ENCODE measurements at places on chromosomes 5 and 9.

DNA sequence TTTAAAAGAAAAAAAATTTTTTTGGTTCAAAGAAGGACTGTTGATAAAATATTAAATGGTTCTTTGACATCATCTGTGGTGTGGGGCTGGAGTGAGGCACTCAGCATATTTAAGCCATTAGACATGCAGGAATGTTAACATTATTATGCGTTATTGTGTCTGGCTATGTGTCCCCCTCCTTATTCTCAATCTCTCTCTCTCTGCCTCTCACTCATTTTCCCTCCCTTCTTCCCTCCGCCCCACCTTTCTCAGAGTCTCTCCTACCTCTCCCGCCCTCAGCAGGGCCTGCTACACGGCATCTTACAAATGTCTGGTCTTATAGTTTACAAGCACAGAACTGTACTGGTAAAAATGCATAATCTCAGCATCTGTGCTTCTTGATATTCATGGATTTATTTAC lies 287.8 kb upstream of the TMEM161B start:
- no peak for DNase-seq

DNA sequence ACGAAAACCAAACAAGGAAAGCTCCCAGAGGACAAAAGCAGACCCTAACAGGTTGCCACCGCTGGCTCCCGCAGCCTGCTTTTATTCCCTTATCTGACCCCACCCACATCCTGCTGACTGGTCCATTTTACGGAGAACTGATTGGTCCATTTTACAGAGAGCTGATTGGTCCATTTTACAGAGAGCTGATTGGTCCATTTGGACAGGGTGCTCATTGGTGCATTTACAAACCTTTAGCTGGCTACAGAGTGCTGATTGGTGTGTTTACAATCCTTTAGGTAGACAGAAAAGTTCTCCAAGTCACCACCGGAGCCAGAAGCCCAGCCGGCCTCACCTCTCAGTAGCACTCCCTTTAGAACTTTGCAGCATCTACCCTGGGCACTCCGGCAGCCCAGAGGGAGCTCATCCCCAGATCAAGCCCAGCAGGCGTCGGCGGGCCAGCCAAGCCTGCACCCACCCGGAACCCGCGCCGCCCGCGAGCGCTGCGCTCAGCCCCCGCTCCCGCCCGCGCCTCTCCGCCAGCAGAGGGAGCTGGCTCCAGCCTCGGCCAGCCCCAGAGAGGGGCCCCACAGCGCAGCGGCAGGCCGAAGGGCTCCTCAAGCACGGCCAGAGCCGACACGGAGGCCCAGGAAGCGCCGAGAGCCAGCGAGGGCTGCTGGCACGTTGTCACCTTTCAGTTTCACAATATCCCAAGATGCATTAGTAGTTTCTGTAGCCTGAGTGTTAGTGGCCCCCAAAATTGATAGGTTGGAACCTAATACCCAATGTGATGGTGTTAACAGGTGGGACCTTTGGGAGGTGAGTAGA lies 35.3 kb upstream of the CLPTM1L start:
- DNase-seq, result peak; percentile 33

- DNase-seq, result no peak
Measured at GRCh38 chr9:89218040-89218928, 39.7 kb upstream of the SHC3 start.

- DNase-seq, result no peak
Measured at GRCh38 chr5:57113481-57113880, 60.4 kb upstream of the GPBP1 start.

GRCh38 chr5:134127988-134128647 lies 13.6 kb downstream of the TCF7 start:
- DNase-seq, result no peak

GRCh38 chr5:54360089-54360488 lies 49.7 kb upstream of the ARL15 start:
- no peak for DNase-seq
